ENCODE measurements at places on chromosomes 3 and 15.

- DNase-seq, result no peak
Measured at GRCh38 chr3:10011631-10012030, 14.6 kb upstream of the FANCD2 start.

DNA sequence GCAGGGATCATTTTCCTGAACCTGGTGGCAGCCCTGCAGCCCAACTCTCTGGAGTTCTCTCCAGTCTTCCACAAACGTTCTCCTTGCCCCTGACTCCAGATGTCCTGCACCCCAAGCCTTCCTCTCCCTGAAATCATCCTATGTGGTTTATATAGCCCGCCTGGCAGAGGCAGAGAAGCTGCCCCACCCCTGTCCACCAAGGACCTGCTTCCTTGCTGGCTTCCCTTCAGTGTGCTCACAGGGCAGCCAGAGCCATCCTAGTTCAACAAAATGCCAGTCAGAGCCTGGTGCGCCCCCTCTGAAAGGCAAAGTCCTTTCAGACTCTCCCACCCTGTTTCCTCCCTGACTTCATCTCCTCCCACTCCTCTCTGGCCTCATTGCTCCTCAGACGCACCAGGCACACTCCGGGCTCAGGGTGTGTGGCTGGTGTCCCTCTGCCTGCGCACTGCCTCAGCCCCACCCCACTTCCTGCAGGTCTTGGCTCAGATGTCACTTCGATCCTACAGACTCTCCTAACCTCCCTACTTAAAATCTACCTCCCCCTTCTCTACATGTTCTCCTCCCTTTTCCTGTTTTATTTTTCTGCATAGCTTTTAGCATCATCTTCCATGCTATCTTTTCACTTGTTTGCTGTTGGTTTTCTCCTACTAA, 5.9 kb downstream of the KBTBD13 start:
- DNase-seq, result no peak

GRCh38 chr15:36947035-36947719, 153.2 kb downstream of the MEIS2 start:
- no peak for DNase-seq

DNA sequence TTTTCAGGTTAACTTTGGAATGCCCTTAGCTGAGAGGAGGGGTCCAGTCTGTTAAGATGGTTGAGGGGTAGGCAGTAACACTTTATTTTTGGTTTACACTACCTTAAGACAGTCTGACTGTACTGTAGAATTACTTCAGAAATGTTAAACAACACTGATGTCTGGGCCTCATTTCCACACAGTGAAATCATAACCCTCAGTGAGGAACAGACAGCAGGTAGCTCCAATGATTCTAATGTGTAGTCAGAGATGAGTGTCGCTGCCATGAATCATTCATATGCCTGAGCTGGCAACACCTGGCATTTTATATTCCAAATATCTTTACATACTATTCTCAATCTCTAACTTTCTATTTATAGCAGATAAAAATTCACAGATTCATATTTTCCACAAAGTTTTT, 37.3 kb upstream of the POU1F1 start:
- DNase-seq, result no peak

DNA sequence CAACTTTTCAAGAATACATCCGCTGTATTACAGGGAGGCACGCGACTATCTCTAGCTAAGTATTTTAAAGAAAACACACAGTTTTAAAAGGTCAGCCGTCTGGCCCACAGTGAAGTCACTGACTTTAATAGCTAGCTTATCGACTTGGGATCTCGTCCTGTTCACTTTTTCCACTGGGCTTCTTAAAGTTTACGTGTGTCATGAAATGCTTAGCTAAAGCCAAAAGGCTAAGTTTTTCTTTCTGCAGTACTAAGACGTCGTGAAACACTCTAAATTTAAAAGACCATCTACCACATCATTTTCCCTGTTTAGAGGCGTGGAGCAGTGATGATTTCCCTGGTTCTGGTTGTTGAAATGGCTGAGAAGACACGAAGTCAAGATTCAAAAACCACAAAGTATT, 27.1 kb downstream of the LRIG1 start:
- no peak for DNase-seq

GRCh38 chr3:108183181-108183580, 39.0 kb downstream of the IFT57 start:
- no peak for DNase-seq

GRCh38 chr3:13348661-13349396, 71.3 kb downstream of the NUP210 start:
- no peak for DNase-seq

DNA sequence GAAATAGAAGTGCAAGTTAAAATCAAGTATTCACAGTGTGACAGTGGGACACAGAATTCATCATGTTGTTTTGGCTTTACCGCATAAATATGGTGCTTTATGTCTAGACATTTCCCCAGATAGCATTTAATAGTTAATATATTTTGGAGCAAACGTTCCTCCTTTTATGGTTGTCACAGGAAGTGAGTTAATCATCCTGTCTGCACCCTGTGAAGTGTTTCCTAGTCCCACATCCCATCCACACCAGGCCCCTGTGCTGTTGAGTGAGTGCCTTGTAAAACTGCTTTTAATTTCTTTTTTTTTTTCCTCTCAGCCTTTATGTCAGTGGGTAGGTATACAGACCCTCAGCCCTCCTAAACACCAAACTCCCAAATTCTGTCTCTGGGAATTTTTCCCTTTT, 393.7 kb downstream of the FEZF2 start:
- no peak for DNase-seq

- no peak for DNase-seq
Measured at GRCh38 chr3:172680684-172681083, 30.2 kb downstream of the NCEH1 start.

DNA sequence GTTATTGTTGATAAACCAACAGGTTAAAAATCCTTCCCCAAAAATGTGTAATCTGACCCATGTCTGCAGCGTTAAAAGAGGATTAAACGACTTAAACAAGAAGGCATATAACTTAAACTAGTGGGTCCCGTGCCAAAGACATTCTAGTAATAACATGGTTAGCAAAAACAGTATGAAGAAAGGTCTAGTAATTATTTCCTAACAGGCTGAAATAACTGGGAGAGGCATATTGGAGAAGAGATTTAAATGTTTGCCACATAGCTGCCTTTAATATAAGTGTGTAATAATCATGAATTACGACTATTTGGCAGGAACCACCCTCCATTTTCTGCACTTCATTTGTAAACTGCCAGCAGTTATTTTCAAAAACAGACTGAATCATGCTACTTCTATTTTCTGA, 67.7 kb upstream of the CSPG5 start:
- no peak for DNase-seq

- no peak for DNase-seq
Measured at GRCh38 chr3:129046037-129046731, 14.4 kb upstream of the GP9 start.

DNA sequence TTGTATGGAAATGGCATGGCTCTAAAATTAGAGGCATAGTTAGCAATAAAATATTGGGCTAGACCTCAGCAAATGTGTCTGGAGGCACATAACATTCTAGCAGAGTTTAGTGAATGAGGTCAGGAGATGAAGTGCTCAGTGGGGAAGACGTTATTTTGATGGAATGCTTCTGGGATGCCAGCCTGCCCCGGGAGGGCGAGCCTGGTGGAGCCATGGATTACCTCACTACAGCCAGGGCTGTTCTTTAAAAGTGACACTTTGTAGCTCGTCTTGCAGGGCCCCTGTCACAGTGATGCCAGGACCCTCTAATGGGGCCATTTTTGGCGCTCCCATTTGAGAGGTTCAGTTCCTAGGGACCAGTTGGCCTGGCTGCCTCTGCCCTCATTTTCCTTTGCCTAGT, 48.5 kb downstream of the PXYLP1 start:
- DNase-seq, result no peak

All from stimulated activated CD8-positive, alpha-beta memory T cell treated with anti-CD3 and anti-CD28 coated beads, Interleukin-4, amount 100 ng/mL, for 1 hour (primary cell).